Stomach (tissue), 19 donors: ENCODE measurements at places on chromosomes 12 and 14. TPM values are rescaled to one million over a fixed set of nuclear protein-coding genes. Genes with fewer than 3 reads are reported as not detected.

Gene FOXN4
- not detected for total RNA-seq

Gene ADGRD1
- 14.8 TPM for total RNA-seq

Gene BDKRB1
- 4.2 TPM for total RNA-seq

Gene PTGDR
- not detected for total RNA-seq

Gene TOMM20L
- total RNA-seq, result not detected

Gene TMPRSS12
- not detected for total RNA-seq

Gene TRIAP1
- total RNA-seq, result 8.7 TPM

Gene EML5
- total RNA-seq, result 10.3 TPM

Gene TPPP2
- total RNA-seq, result not detected

Gene KCNK13
- total RNA-seq, result 2.5 TPM

Gene CMTM5
- total RNA-seq, result not detected

Gene ANKRD33
- not detected for total RNA-seq

Gene ANO4
- not detected for total RNA-seq

Gene FGF23
- not detected for total RNA-seq

Gene ASIC1
- total RNA-seq, result 3.5 TPM

Gene CACNB3
- total RNA-seq, result under 0.01 TPM

Gene IFI27L2
- total RNA-seq, result 24.8 TPM

Gene ART4
- 0.72 TPM for total RNA-seq

Gene ZNF385A
- 2.6 TPM for total RNA-seq

Gene PCED1B
- 7.4 TPM for total RNA-seq

Gene TDP1
- 17.7 TPM for total RNA-seq
